ENCODE measurements at places on chromosomes 4 and X.

- no peak for DNase-seq
These were observed 9.0 kb upstream of the PITX2 start for GRCh38 chr4:110631584-110632505.

DNA sequence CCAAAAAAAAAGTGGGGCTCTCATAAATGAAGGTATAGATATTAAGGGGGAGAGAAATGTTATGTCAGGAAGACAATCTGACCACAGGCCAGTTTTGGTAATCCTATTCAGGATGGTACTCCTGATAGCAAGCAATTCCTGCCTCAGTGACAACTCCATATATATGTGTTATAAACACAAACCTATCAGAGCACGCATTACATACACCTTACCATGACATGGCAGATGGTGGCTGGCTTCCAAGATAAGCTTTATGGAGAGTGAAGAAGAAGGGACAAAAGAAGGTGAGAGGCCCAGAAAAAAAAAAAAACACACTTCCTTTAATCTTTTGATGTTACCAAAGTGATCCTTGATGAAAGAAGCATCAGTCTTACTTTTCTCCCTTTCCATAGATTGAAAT, 29.5 kb upstream of the KDR start:
- DNase-seq = no peak

DNA sequence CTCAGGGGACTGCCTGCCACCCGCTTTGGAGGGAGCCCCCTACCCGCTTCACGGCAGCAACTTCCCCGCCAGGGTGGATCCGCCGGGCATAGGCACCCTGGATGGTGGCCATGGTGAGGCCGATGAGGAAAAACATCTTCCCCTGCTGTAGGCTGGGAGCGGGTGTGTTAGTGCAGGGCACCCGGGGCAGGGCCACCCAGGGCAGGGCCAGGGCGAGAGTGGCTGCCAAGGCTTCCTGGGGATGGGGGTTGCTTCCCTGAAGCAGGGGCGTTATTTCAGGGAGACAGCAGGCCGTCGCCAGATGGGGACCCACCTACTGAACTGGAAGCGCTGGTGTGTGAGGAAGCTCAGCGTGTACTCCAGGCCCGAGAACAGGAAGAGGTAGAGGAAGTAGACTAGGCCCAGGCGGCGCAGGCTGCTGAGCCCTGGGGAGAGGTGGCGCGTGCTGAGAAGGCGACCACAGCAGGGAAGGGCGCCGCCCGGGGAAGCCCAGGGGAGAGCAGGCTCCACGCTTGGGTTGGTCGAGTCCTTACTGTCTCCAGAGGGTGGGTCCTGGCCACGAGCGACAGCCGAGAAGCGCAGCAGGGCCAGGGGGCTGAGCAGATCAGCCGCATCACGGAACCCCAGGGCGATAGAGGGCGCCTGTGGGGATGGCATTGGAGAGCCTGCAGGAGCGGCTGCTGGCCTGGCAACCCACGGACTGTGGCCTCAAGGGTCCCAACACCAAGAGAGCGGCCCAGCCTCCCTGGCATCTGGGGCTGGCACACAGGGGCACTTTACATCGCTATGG, 31.5 kb downstream of the NOP14 start:
- no peak for DNase-seq

DNA sequence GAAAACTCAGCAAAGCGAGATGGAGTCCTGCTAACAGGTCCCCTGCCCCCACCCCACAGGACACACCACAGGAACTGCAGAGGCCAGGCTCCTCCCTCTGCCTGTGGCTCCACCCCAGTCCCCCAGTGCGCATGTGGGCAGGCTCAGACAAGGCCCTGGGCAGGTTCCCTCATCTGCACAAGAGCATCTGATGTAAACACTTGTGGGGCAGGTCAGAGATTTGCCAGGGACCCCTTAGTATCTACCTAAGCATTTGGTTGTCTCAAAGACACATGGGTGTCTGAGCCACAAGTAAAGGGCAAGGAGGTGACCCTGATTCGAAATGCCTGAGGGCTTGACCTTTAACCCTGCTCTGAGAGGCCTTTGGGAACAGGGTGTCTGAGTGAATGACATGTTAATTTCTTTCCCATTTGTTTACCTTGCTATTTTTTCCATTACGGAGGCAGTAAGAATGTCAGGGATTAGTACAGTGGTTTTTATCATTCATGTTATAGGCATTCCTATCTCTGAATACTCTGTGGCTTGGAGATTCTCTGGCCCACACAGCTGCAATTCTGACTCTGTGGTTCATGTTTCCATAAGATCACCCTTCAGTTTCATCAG, 85.3 kb downstream of the ZNF518B start:
- no peak for DNase-seq

- DNase-seq = no peak
These were observed 100.6 kb upstream of the F9 start for GRCh38 chrX:139429913-139430312.

- no peak for DNase-seq
These were observed 22.3 kb downstream of the TMPRSS11D start for GRCh38 chr4:67861513-67861912.

GRCh38 chr4:10054571-10055041, 33.3 kb upstream of the SLC2A9 start:
- no peak for DNase-seq

GRCh38 chr4:25131926-25132325, 28.3 kb downstream of the SEPSECS start:
- DNase-seq = no peak
